GM04504 (cell line): ENCODE measurements at places on chromosomes 5 and 9.

GRCh38 chr9:137955224-137955570 lies 77.6 kb downstream of the CACNA1B start:
- no peak for DNase-seq

DNA sequence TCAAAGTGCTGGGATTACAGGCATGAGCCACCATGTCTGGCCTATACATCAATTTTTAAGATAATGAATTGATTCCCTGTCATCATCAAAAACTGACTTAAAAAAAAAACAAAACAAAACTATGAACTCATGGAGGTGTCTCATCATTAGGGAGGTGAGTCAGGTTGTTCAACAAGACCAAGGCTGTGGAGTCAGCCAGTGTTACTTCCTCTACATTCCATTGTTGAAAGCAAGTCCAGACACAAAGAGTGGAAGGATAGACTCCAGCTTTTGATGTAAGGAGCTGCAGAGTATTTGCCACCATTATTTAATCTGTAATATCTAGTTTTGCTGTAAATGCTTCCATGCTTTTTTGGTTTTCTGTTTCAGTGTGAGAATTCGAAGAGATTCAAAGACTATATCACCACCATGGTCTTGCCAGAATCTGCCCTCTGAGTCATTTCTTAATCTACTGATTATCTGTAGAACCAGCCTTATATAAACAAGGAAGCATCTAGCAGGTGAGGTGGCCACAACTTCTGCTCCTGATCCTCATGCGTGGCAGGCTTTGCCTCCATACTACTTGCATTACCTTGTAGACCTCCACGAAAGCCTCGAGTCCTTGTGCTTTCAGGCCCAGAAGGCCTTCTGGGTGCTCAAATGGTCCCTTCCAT lies 156.1 kb downstream of the FGF1 start:
- DNase-seq, result no peak

- no peak for DNase-seq
Observed at GRCh38 chr9:105441616-105442160, 6.1 kb upstream of the FSD1L start.

DNA sequence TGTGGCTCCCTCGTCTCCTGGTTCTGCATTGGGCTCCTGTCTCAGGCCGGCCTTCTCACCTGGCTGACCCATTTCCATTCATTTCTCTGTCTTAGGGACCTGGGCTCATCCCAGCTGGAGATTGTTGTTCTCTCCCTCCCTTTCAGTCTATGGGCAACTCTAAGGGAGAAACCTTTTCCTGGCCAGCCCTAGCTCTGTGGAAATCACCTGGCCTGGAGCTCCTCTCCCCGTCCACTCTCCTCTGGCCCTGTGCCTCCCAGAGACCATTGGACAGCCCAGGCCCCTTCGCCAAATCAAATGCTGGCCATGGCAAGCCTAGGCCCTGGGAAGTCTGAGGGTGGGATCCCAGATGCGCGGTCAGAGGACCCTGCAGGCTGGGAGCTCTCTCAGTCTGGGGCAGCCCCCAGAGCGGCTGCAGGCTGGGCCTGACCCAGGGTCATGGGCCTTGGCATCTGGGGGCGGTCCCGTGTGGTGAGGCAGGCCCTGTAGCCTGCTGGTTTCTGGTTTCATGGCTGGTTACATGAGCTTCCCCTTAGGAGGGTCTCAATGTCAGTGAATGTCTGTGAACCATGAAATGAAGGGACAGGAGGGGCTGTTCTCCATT lies 253.5 kb downstream of the AOPEP start:
- DNase-seq, result no peak

- no peak for DNase-seq
Observed at GRCh38 chr5:36882250-36882649, 5.7 kb downstream of the NIPBL start.

DNA sequence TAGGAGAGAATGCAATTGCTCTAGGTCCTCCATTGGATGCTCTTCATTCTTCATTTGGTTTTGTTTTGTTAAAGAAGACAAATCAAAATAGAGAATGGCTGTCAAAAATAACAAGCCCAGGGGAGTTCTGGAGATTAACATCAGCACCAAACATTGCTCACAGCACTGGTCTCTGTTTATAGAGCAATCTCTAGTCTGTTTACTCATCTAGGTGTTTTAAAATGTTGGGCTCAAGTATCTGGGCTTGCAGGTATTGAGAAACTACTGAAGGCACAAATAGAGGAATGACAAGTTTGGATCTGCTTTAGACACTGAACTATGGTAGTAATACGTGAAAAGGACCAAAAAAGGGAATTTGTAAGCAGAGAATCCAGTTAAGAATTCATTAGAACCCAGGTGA lies 77.0 kb upstream of the TMC1 start:
- no peak for DNase-seq

GRCh38 chr9:94624629-94625028 lies 14.7 kb downstream of the FBP1 start:
- no peak for DNase-seq

DNA sequence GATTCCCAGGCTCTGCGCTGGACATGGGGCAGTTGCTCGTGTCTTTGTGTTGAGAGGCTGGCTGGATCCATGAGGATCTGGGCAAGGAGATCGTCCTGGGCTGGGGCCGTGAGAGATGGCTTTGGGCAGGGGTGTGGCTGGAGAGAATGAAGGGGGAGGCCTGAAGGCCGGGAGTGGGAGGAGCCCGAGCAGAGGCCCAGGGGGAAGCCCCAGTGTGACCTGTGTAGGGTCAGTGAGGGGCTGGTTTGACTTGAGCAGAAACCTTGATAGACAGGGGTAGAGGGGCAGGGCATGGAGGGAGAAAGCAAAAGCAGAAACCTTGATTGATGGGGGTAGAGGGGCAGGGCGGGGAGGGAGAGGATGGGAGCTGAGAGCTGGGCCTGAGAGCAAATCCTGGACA lies 54.4 kb upstream of the ASS1 start:
- DNase-seq, result no peak

DNA sequence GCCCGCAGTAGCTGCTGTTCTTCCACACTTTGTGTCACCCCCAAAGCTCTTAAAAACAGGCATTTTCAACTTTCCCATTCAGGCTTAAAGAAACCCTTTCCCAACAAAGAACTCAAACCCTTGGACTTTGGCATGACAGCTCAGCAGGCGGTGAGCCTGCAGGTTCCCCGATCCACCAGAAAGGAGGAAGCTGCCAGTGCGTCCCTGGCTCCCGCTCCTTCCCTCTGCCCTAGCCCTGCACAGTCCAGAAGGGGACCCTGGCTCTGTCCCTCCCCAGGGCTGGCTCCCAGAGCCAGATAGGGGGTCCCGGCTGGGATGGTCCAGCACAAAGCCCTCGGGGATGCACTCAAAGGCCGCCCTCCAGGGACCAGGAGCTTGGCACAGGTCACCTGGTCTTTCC lies 9.6 kb downstream of the SLC9A3 start:
- no peak for DNase-seq

DNA sequence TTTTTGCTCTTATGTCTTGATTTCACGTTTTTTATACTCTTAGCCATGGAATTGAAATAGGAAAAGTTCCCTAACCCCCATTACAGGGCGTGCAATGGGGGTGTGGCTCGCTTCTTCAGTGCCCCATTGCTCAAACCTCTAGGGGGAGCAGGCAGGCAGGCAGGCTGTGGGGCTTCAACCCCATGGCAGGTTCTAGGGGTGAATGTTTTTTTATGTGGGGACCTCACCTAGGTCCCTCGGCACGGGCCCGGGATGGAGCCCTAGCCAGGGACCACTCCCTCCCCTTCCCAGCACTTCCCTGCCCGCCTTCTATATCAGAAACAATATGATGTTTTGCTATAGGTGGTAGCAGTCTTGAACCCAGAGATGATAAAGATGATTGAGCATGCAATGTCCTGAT lies 221.3 kb upstream of the SMC2 start:
- DNase-seq, result no peak

- DNase-seq, result no peak
Observed at GRCh38 chr5:91433861-91434260, 50.7 kb upstream of the ARRDC3 start.

- no peak for DNase-seq
Observed at GRCh38 chr5:140664030-140664358, 710 bp upstream of the WDR55 start.

GRCh38 chr9:34830068-34830467 lies 120.1 kb upstream of the CCL21 start:
- DNase-seq, result no peak

DNA sequence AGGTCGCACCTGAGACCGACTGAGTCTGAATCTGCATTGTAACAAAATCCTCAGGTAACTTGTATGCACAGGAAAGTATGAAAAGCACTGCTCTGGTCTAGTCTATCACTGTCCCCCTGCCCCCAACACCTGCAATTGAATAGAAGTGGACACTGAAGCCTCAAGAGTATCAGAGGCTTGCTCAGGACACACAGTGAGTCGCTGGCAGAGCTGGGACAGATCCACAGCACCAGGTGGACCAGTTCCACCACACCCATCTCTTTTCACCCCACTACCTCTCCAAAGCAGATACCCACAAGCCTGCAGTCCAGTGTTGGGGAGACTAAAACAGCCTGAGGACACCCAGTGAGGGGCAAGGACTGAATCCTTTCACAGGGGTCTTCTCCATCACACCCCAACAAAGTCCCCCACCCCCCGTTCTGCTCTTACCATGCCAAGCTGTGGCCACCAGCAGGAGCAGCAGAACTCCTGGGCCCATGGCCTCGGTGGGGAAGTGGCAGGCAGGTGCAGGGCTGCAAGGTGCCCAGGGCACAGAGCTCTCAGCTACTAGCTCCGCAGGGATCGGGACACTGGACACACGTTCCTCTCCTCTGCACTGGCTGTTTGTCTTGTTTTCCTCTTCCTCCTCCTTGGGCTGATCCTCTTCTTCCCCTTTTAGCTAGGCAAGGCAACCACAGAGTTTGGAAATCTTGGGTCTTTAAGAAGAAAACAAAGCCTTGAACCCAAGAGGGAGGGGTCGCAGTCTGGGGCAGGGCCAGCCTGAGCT lies at the start of gene CSF1R:
Gene CSF1R, minus strand, starts transcription at position 605 of the 766 bp plus-strand sequence. Its CDS starts 127 bp downstream, at position 478.
- DNase-seq, result no peak

- no peak for DNase-seq
Observed at GRCh38 chr9:108874058-108874788, 12.2 kb downstream of the ACTL7A start.
